Stimulated activated CD4-positive, alpha-beta T cell treated with anti-CD3 and anti-CD28 coated beads, Interleukin-12 subunit alpha, Interleukin-12 subunit beta, amount 100 ng/mL, for 48 hours (primary cell): ENCODE measurements at places on chromosomes 2 and 18.

DNA sequence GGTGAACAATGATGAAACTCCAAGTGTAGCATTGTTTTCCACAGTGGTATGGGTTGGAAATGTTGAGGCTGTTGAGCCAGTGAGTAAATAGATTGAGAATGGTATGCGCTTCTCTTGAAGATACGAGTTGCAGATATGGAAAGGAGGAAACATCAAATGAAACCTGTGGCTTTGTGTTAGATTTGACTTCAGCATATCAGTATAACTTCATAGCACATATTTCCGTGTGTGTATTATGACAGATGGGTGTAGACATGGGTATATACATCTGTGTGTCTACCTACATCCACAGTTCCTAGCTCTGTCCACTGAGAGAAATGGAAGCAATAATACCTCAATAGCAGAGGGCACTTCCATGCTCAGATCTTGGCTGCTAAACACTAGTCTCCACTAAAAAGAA, 8.0 kb downstream of the SNED1 start:
- no peak for DNase-seq

DNA sequence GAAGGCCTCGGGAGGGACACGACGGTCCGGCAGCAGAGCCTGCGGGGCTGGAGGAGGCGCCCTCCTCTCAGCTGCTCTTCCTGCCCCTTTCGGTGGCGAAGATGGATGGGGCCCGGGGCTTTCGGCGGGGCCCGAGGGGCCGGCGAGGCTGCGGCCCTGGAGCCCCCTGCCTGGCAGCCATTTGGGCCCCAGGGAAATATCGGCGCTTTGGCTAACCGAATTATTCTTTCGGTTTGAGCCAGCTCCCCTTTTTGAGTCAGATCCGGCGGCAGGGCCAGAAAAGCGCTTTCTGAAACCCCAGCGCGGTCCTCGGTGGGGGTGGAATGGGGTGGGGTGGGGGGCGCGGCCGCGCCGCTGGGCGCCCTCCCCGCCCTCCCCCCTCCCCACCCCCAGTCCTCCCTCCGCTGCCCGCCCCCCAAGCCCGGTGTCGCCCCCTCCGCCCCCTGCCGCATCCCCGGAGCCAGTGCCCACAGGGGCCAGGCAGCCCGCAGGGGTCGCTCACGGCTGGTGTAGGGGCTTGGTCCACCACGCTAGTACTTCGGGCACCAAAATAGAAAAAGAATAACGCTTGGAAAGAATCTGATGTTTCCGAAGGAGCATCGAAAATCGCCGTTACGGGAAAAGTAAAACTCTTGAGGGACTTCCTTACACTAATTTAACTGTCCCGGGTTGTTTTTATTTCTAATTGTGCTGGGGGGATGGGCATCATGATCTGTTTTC, 9.1 kb upstream of the ARID5A start:
- peak; percentile 71 for DNase-seq

DNA sequence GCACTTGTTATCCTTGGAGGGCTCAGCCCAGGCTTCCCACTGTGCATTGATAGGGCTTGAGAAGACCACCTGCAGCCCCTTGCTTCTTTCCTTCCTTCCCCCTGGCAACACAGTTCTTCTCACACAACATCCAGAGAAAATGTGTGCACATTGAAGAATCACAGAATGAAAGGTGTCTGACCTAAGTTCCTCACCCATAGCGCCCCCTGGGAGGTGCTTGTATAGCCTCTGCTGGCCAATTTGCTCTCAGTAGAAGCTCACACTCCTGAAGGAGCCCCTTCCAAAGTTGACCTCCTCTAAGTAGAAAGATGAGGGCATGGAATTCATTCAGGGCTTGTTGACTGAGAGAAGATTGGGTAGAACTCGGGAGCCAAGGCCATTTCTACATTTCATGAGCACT, 758.4 kb upstream of the KLHL29 start:
- no peak for DNase-seq

- DNase-seq: no peak
These were observed 219.5 kb upstream of the SKOR2 start for GRCh38 chr18:47470941-47471340.

- no peak for DNase-seq
These were observed 228.6 kb upstream of the STK17B start for GRCh38 chr2:196399722-196400691.

GRCh38 chr2:3130889-3131635, 246.6 kb downstream of the EIPR1 start:
- no peak for DNase-seq
